ENCODE measurements at places on chromosomes 5 and 9.

DNA sequence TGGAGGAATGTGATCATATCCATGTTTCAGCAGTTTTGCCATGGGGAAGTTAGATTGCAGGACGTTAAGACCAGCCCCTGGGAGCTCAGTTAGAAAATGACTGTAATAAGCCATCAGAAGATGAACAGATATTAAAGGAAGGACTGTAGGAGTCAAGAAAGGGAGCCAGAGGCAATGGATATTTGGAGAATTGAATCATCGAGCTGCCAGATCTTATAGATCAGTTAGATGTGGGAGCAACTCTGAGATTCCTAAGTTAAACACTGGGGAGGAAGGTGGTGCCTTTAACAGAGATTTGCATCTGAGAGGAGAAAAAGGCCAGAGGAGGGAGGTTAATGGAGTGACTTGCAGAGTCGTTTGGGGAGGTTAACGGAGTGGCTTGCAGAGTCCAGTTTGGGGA lies 96.4 kb downstream of the ADCY2 start:
- no peak for DNase-seq

DNA sequence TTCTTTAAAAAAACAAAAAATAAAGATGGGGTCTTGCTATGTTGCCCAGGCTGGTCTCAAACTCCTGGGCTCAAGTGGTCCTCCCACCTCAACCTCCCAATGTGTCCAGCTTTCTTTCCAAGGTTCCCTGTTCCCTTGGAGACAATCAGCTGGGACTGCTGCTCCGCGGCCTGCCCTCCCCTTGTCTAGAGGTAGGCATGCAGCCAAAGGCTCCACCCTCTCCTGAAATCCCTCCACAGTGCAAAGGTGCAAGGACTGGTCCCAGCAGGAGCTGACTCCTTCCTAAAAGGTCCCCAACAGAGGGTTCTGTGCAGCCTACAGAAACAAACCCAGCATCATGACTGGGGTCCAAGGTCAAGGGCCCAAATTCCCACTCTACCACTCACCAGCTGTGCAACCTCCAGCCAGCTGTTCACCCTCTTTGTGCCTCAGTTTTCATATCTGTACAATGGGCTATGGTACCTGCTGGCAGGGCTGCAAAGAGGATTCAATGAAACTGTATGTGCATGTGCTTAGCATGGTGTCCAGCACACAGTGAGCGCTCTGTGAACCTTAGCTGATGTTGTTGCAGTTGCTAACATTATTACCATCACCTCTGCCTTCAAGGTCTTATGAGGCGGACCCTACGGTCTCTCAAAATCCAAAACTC lies 47.5 kb downstream of the BARX1 start:
- no peak for DNase-seq

GRCh38 chr9:17750269-17750668 lies 171.4 kb downstream of the SH3GL2 start:
- DNase-seq, result no peak

DNA sequence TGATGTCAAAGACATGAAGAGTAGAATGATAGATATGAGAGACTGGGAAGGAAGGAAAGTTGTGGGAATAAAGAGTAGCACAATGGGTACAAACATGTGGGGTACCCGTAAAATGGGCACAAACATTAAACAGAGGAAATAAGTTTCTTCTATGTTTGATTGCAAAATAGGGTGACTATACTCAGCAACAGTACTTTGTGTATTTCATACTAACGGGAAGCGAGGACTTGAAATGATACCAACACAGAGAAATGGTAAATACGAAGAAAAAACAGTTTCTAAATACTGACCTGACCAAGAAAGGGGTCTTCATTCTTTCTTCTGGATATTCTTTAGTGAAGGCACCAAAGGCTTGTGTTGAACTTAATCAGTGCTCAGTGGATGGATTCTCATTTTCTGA lies 31.1 kb downstream of the ATP6V0E1 start:
- DNase-seq, result no peak

GRCh38 chr5:10482791-10483530 lies 41.3 kb downstream of the ROPN1L start:
- DNase-seq, result no peak
